Vagina (tissue), 2 donors: ENCODE measurements at places on chromosomes 16 and 17. TPM values are rescaled to one million over a fixed set of nuclear protein-coding genes. Genes with fewer than 3 reads are reported as not detected.

DNA sequence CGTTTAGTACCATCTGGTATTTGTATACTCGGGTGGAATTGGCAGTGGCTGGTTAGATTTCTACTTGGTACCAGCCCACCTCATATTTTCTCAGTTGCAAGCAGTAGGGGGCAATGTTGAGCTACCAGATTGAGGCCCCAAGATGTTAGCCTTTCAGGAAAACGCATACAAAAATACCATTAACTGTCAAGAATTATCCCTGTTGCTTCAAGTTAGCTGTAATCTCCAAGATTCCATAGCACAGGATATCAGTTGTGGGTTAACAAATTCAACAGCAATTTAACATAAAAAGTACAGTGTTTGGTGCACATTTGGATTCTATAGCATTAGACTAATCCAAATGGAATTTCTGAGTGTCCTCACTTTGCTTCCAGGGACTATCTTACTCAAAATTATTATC lies 188.2 kb downstream of the FTO start:
- no peak for DNase-seq

DNA sequence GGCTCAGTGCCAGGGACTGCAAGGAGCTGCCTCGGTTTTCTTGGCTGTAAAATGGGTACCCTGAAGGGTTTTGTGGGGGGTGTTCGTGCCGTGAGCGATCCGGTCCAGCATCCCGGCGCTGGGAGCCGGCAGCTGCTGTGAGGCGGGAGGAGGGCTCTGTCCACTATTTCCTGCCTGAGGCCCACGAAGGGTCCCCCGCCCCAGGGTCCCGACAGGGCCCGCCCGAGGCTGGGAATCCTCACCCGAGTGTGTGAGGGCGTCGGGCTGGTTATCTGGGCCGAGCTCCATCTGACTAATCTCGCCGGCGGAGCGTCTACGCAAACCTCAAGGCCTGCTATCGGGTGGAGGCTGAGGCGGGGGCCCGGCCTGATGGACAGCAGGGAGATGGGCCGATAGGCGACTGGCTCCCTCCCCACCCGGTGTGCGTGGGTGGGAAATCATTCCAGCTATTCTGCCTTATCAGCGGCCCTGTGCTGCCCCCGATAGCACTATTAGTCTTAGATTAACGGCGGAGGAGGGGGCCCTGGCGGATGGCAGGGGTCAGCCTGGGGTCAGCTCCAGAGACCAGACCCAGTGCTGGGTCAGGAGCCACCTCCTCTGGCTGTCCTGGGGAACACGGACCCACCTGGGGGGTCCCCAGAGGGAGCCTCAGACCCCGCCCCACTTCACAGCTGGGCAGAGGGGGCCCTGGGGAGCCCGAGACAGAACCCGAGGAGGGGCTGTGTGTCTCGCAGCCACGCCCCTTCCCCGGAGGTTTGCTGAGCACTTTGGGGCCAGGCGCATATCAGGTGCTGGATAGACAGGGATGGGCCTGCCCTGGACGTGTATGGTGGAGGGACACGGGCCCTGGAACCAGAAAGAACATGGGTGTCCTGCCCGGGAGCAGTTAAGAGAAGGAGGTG lies 44.7 kb downstream of the ZFPM1 start:
- DNase-seq: no peak

GRCh38 chr16:5850632-5851392 lies 753.2 kb upstream of the EEF2KMT start:
- no peak for DNase-seq

- no peak for DNase-seq
These were observed 428 bp upstream of the SALL1 start for GRCh38 chr16:51151435-51151960.

- DNase-seq: no peak
These were observed 1425.1 kb upstream of the CDH8 start for GRCh38 chr16:63461248-63461841.

- no peak for DNase-seq
These were observed 23.6 kb downstream of the RAB11FIP4 start for GRCh38 chr17:31415004-31415454.

Gene PYY
- total RNA-seq: not detected
